WTC11 (cell line): ENCODE measurements at places on chromosomes 2 and 18.
A peak's percentile ranks its signal among the peaks of the same experiment; 100 is the strongest.

GRCh38 chr2:240640939-240641338 lies 15.7 kb downstream of the GPR35 start:
- DNase-seq = peak; percentile 82

- no peak for DNase-seq
Measured at GRCh38 chr2:62831729-62832128, 126.2 kb downstream of the EHBP1 start.

DNA sequence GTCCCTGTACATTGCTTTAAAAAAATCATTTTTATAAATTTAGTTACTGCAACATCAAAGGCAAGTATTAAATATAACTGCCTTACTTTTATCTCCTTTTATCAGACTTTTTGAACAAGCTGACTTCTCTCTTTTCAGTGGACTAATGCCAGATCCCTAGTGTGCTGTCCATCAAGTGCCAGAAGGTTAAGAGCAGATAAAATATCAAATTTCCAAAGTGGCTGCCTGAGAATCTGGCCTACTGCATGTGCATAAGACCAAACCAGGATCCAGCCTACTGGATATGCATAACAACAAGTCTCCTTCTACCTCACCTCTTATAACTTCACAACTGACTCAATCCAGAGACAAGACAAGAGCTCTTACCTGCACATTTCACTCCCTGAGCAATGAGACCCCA lies 59.8 kb upstream of the CHRNA1 start:
- no peak for DNase-seq

DNA sequence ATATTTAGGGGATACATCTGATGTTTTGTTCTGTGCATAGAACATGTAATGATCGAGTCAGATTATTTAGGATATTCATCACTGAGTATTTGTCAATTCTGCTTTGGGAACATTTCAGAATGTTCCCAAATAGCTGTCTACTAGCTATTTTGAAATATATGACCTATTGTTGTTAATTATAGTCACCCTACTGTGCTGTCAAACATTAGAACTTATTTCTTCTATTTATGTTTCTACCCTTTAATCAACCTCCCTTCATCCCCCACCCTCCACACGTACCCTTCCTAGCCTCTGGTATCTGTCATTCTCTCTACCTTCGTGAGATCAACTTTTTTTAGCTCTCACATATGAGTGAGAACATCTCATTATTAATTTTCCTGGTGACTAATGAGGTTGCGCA lies 40.9 kb downstream of the ANKRD12 start:
- DNase-seq = no peak

- DNase-seq = no peak
Measured at GRCh38 chr2:178928077-178928476, 120.9 kb upstream of the TTN start.

- no peak for DNase-seq
Measured at GRCh38 chr2:27973592-27973991, 83.1 kb downstream of the BABAM2 start.

- DNase-seq = no peak
Measured at GRCh38 chr2:106866641-106867040, 19.3 kb downstream of the ST6GAL2 start.

- no peak for DNase-seq
Measured at GRCh38 chr2:220665108-220665471, 907.0 kb downstream of the EPHA4 start.

- DNase-seq = no peak
Measured at GRCh38 chr18:363301-364085, 95.6 kb upstream of the THOC1 start.

DNA sequence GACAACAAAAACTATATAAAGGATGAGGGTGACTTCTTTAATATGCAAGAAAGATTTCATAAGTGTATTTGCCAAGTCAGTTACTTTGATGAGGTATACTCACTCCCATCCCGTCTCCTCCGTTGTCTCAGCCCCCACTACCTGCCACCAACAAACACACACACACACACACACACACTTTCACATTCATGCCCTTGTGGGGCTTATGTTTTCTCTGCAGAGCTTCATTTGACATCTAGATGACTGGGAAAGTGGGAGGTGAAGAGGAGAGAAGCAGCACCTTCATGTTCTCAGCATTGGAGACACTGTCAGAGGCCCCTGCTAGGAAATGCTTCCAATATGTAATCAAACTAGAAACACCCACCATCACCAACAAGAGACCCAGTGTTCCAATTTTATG lies 22.5 kb upstream of the TXNDC2 start:
- no peak for DNase-seq

DNA sequence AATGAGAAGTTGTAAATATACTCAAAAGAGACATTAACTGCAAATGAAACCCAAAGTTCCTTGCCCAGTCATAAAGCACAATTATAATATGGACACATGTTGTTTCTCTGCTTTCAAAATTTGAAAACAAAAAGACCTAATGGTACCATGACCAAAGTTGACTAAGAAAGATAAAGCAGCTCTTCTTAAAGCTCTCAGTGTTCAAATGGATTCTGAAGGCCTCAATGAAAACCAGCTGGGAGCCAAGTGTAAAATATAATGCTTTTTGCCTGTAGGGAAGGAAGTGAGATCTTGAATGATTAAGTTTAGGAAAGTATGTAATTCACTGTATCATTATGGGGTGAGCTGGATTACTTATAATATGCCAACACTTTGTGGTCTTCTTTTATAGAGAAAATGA lies 178.6 kb downstream of the SATB2 start:
- no peak for DNase-seq

DNA sequence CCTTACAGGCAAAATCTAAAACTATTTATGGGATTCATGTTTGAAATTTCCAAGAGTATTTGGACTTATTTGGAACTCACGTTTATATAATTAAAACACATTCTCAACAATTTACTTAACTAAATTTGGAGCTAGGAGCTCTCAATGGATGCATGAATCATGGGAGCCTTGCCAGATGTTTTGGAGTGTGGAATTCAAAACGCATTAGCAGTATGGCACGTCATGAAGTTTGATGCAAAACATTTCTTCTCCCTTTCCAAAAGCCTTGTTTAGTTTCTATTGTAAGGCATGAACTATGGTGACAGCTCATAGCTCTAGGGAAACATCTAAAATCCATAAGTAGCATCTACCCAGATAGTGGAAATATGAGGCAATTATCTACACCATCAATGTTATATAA lies 701.6 kb downstream of the SATB2 start:
- no peak for DNase-seq

GRCh38 chr2:26330114-26330549 lies 15.8 kb upstream of the SELENOI start:
- peak; percentile 88 for DNase-seq

DNA sequence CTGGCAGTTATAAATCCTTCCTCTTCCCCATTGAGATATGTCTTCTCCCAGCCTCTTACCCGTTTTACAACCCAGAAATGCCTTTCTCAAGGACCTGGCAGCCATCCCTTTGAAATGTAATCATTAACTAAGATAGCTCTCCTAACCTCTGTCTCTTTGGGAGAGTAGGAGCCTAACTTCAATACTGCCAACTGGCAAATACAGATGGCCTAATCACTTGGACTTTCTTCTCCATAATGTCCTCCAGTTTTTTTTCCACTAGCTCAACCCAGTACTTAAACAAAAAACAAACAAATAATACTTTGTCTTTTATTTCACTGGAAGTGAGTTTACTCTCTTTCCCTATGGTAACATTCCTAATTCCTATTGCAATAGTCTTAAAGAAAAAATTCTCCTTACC lies 1391.1 kb downstream of the SUCLG1 start:
- no peak for DNase-seq

DNA sequence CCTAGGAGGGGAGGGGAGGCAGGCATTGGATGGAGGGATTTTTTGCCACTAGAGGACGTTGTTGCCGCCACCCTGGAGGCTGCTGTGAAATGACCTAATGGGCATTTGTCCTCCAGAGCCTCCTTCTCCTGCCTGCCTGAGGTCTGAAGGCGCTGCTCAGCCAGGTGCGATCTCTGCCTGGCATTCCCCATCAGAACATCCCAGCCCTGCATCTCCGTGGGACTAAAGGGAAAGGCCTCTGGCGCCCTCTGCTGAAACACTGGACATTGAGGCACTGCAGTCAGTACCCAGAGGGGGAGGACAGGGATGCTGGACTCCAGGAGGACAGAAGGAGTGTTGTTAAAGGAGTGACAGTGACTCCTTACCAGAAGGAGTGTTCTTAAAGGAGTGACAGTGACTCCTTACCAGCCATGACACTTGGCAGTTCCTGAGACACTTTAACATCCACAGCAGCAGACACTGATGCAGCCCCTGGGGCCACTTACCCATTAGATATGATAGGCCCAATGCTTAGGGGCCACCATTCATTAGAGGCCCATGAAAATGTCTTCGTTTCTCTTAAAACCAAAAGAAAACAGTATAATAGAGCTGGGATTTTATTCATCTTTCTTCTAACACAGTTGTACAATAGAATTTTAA lies 17.0 kb downstream of the THNSL2 start:
- peak; percentile 89 for DNase-seq

DNA sequence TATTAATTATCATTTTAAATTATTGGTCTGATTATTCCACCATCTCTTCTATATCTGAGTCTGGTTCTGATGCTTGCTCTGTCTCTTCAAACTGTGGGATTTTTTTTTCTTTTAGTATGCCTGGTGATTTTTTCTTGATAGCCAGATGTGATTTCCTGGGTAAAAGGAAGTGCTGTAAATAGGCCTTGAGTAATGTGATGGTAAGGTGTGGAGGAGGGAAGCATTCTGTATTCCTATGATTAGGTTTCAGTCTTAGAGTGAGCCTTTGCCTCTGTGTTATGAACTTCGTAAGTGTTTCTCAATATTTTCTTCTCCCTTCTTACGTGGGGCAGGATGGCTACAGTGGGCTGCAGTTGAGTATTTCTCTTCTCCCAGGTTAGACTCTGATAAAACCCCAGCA lies 103.0 kb downstream of the EHBP1 start:
- DNase-seq = no peak

DNA sequence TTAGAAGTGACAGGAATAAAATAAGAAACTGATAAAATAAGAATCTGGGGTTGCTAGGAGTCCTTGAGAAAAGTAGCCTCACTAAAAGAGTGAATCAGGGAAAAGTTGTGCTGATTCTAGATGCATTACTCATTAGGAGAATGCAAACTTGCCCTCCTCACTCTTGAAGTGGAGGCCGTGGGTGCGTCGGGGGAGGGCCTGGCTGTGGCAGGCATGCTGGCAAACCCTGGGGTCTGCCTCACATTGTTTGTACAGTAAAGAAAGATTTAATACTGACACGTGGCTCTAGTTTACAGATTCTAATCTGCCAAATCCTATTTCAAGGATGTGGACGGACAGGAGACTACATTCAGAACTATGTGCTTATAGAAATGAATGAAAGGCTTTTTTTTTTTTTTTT lies 41.9 kb downstream of the TANC1 start:
- DNase-seq = no peak

DNA sequence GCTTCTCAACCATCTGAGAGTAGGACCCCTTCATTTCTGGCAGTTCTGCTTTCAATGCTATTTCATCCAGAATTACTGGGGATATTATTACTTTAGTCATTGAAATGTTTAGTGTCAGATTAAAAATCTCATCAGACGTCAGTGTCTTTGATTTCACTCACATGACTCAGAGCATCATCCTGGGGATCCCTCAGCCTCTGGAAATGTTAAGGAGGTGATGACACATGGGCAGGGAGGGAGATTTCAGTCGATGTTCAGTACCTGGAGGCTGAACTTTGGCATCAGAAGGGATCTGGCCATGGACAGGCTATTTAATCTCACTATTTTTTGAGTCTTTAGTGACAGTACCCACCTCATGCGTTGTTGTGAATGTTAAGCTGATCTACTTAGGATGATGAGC lies 39.1 kb downstream of the OSBPL6 start:
- DNase-seq = no peak

DNA sequence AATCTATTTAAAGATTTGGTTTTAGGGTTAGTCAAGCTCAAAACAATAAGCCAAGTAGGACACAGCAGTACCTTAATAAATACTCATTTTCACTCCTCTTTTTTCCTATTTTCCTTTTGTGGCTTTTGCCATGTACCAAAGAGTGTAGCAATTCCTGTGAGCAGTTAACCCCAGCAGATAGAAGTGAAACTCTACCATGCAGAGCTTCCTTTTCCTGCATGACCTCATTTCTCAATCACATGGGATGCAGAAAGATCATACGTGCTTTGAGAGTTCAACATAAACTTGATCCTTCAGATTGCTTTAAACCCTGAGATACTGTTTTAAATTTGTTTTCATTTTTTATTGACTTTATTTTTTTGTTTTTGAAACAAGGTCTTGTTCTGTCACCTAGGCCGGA lies 99.1 kb upstream of the ARHGAP15 start:
- DNase-seq = no peak

GRCh38 chr18:79354350-79354749 lies 41.4 kb upstream of the NFATC1 start:
- no peak for DNase-seq

DNA sequence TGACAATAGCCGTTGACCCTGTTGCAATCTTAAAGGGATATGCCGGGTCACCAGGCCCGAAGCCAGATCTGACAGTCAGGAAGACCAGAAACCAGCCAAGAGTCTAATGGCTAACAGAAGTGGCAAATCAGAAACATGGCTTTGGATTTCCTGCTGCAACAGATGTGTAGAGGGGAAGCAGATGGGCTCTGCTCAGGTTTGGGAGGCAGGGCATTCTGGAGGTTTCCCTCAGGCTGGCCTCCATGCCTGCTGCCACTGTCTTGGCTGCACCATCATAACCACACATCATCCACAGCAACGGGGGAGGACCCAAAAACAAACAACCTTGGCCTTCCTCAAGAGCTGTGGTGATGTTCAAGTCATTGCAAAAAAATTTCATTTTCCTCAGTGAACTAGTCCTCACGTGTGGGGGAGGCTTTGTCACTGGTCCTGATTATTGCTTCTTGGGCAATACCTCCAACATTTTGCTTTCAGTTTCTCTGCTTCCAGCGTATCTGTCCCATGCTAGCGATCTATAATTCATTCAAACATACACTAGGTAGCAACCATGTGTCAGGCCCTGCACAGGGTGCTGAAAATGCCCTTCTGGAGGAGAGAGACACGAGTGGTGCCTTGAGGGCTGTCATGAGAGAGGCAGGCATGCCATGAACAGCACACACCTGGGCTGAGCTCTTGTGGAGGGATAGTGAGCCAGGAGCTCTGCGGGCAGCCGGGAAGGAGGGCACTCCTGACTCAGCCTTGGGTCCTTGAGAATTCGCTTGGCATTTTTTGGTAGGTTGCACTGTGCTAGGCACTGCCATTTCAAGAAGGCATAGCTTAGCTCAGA lies 48.2 kb upstream of the LGALSL start:
- no peak for DNase-seq

DNA sequence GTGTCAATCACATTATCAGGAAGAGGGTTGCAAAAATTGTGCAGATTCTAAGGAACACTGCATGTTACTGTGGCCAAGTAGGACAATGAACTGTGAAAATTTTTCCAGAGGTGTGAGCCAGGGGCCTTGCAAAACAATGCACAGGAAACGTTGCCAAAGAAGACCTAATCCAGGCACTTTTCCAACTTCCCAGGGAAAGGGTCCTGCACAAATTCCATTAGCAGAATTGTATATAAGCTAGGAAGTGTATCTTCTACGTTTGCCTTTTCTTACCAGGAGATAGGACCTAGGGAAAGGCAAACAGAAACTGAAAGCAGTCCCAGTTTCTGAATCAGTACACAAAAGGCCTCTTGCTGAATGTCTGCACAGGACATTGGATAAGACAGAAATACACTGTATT lies 1888.3 kb upstream of the CELF4 start:
- DNase-seq = no peak
